RPMI7951 (cell line): ENCODE measurements at places on chromosomes 13 and 19. TPM values are rescaled to one million over a fixed set of nuclear protein-coding genes. Genes with fewer than 3 reads are reported as not detected.

CEACAM19 gene
- total RNA-seq = 0.12 and 0.20 TPM in 2 replicates

CRX gene
- total RNA-seq = not detected in 2 replicates

NLRP7 gene
- not detected in 2 replicates for total RNA-seq

KIR3DL2 gene
- not detected in 2 replicates for total RNA-seq

LILRB4 gene
- not detected in 2 replicates for total RNA-seq

CCDC124 gene
- total RNA-seq = 54.3 and 56.7 TPM in 2 replicates

SLC25A41 gene
- total RNA-seq = not detected in 2 replicates

PEAK3 gene
- 0.20 and 0.24 TPM in 2 replicates for total RNA-seq

F10 gene
- total RNA-seq = not detected in 2 replicates

MCOLN1 gene
- total RNA-seq = 2.0 and 3.5 TPM in 2 replicates

LRG1 gene
- total RNA-seq = not detected in 2 replicates

CGB3 gene
- total RNA-seq = not detected in 2 replicates

IL17D gene
- 0.10 and 0.12 TPM in 2 replicates for total RNA-seq

ZBTB32 gene
- not detected in 2 replicates for total RNA-seq

ZNF154 gene
- not detected in 2 replicates for total RNA-seq

ZNF614 gene
- total RNA-seq = 14.2 and 15.4 TPM in 2 replicates

RASL11A gene
- 0.78 and 2.8 TPM in 2 replicates for total RNA-seq

FFAR3 gene
- total RNA-seq = not detected in 2 replicates

URAD gene
- total RNA-seq = not detected in 2 replicates

ZNF345 gene
- 2.5 and 3.2 TPM in 2 replicates for total RNA-seq
